Stimulated activated CD8-positive, alpha-beta memory T cell treated with anti-CD3 and anti-CD28 coated beads, Interleukin-12 subunit alpha, Interleukin-12 subunit beta, amount 100 ng/mL, for 1 hour (primary cell): ENCODE measurements at places on chromosomes 7 and 10.

- no peak for DNase-seq
Observed at GRCh38 chr7:14196555-14196954, 207.1 kb upstream of the ETV1 start.

DNA sequence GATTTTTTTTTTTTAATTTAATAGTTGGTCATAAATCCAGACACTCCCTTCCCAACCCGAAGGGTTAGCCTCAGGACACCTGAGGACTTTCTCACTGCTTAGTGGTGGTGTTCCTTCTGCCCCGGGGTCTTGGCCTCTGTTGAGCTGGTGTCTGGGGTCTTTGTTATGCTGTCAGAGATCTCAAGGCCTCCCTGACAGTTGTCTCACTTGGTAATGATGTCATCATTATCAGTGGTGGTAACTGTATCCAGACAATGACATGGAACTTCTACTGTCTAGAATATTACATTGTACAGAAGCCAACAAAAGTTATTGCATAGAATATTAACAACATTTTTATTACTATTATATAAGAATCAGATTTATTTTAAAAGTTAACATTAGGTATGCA is 32.9 kb downstream of the PPP2R2D start:
- DNase-seq, result no peak

- DNase-seq, result no peak
Observed at GRCh38 chr10:43806831-43807640, 158.4 kb upstream of the ZNF32 start.

DNA sequence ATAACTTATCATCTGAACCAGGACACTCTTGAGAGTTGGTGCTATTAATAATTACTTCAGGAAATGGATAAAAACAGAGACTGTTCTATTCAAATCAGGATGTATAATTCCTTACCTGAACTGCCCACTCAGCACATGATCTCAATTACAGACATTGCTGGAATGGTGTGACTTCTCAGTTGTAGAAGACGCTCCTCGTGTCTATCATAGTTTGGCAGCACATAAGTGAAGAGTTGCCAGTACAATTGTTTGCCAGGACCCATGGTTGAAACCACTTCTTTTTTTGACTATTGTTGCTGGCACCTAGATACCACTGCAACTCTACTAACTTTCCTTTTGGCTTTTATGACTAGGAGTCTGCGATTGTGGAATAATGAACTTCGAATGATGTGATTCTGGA is 105.4 kb downstream of the ZNF365 start:
- DNase-seq, result no peak

DNA sequence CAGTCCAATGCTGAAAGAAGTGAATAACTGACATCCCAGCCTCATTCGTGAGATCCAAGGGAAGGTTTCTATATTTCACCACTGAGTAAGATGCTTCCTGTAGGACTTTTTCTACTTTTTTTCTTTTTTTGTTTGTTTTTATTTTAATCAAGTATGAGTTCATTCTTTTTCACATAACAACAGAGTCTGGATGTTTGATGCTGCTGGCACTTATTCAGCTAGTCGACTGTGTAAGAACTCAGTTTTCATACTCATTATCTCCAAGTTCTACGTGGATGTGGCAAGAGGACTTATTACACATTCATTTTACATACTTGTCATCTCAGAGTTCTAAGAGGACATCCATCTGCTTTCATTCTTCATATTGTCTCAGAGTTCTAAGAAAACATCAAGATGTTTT is 86.9 kb downstream of the CPXM2 start:
- no peak for DNase-seq
